AG09309 (cell line): ENCODE measurements at places on chromosomes 6 and 20.

DNA sequence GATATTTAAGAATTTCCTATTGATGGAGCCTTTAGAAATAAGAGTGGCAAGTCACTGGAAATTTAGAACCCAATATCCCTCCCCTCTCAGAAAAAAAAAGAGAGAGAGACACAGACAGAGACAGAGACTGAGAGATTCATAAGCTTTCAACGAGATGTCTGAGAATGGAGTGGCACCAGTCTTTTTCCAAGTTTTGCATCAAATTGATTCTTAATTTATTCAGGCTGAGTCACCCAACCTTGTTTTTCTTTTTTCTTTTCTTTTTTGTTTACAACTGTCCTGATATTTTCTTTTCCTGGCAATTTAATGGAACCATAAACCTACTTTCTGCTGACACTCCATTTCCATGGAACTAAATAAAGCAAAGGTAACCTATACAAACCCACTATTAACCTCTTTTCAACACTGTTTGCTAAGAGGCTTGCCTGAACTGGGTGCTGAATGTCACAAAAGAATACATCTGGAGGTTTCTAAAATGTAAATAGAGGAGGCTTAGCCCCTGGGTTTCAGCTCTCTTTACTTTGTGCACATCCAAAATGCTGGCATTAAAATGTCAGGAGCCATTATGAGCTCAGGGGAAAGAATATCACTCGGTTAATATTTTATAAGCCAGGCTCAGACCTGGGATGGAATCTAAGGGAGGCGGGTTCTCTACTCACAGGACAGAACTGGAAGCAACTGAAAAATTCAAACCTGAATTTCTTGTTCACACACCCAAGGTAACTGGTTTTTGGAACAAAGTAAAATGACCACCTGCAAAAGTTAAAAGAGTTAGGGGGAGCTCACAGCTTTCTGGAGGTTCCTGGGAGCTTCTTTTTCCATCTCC, 100.8 kb downstream of the BFSP1 start:
- DNase-seq, result no peak

DNA sequence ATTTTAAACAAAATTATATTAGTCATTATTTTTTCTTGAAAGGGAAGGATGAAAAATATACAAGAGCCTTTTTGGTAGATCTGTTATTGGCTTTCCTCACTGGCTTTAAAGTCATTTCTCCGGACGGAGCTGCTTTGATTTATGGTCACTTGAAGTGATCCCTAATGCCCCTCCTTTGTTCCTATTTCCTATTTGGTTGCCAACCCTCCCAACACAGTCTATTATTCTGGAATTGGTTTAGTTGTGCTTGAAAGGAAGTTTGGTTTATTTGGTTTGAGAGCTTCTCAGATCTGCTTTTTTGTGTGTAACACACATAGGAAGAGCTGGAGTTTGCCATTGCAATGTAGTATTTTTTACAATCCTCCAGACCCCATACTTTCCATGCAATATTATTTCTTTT, 347.9 kb downstream of the RFPL4B start:
- no peak for DNase-seq

DNA sequence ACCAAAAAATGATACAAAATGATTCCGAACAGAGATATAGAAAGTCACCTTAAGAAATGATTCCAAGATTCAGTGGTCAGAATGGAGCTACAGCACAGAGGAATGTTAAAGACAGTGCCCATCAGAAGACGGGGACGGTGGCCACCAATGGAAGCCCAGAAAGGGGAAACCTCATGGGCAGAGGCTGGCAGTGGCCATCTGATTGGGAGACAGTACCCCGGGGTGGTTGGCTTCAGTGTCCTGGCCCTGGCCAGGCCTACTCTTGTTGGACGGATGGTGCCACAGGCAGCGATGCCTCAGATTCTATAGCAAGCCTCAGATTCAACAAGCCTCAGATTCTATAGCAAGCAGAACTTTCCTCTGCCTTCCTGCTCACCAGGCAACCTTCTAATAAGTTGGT, 16.6 kb upstream of the PI16 start:
- no peak for DNase-seq

DNA sequence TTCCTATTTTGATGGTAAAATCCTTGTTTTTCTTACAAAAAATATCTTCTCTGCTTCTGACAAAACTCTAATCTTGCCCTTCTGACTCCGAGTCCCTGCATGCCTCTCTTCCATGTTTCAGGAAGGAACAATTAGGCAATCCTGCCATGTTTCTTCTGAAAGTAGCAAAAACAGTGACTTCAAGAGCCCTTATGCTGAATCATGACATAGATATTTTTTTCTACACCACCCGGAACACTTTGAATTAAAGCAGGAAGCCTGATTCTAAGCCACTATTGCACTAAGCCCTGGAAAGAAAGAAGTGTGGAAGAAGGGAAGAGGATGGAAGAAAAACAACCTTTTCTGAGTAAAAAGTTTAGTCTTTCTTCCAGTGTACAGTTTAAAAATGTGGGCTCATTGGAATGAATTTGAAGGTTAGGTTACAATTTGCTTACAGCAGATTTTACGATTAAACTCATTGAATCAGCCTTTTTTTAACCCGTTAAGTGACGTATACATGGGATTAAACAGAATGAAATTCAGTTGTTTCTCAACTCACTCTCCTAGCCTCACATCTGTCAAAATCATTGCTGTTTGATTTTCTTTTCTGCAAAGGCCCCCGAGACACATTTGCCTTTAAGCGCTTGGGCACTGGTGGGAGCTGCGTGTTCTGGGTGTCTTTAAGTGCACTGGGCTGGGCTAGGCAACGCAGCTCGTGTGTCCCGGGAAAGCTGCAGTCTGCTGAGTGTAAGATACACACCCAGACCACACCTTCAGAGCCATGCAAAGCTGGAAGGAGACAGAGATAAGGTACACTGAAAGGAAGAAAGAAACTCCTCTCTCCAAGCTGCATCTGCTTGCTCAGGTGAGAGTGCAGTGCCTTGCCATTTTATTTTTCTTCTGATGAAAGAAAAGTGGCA, 159.4 kb upstream of the CITED2 start:
- DNase-seq, result peak; percentile 78

GRCh38 chr6:82178759-82179112, 68.8 kb downstream of the IBTK start:
- DNase-seq, result no peak

DNA sequence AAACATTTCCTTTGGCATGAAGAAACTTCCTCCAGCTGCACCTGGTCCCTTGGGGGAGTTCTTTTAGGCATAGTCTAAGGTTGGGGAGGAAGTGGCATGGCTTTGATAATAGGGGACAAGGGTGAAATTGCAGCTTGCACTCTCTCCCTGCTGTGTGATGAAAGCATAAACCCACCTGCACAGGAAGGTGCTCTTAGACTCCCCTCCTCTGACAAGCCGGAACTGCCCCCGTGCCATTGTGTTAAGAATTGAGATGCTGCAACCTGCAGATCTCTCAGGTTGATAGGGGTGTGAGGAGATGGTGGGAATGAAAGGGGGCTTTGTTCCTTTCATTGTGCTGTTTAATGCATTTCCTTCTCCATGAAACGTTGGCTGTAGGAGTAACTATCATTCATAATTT, 247.7 kb upstream of the RNF24 start:
- DNase-seq, result no peak

DNA sequence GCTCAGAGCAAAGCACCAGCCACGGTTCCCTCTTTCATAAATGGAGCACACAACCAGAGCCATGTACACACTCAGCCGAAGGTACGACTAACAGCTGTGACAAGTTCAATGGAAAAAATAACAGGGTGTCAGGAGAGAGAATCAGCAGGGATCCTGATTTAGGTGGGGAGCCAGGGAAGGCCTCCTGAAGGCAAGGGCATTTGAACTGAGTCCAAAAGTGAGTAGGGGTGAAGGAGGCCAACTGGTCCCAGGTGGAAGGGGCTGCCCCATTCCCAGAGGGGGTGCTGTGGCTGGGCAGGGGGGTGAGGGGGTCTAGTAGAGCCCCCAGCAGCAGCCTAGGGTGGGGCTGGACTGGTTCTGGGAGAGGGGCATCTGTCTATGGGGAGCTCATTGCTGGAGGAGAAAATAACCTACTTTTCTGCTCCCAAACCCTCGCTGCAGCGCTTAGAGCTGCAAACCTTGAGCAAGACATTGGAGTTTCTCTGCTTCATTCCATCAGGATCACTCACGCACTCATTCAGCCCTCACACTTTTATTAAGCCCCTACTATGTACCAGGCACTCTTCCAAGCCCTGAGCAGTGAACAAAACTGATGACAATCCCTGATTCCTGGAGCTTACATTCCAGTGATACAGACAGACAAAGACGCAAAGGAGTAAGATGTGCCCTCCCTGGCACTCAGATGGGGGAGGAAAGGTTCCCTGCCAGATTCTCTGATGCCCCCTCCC, 113.5 kb downstream of the TOX2 start:
- no peak for DNase-seq

- no peak for DNase-seq
These were observed 9.4 kb upstream of the DSTN start for GRCh38 chr20:17560344-17561074.

DNA sequence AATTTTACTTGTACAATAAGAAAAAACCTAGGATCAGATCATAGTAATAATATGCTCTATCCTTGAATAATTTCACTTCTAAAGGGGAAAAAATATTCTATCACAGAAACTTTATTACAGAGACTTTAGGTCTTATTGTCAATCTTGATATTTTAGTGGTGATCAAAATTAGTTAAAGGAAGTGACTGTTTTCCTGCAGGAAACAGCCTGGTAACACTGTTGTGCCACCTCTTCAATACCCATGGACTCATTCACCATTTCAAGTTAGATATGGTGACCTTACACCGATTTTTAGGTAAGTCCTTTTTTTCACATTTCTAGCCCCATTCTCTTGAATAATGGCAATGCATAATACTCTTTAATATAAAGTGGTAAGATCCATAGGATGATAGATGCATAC, 99.2 kb downstream of the MTFR2 start:
- DNase-seq, result no peak

DNA sequence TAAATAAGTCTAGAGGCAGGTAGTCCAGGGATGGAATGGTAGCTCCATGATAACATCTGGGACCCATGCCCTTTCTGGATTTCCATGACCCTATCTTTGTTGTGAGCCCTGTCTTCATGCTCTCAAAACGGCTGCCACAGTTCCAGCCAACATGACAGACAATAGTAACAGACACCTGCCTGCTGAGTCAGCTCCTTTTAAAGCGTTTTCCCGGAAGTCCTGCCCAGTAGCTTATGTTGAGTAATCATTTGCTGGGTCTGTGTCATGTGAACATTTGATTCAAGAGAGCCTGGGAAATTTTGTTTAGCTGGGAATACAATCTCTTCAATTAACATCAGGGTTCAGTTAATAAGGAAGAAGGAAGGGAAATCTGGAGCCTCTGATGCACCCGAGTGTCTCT, 262.2 kb upstream of the SULF2 start:
- no peak for DNase-seq
